ENCODE measurements at places on chromosomes 1 and 21.

- no peak for DNase-seq
These were observed 103.3 kb downstream of the DUSP10 start for GRCh38 chr1:221638595-221638994.

- no peak for DNase-seq
These were observed 5.0 kb downstream of the PPOX start for GRCh38 chr1:161171191-161171590.

DNA sequence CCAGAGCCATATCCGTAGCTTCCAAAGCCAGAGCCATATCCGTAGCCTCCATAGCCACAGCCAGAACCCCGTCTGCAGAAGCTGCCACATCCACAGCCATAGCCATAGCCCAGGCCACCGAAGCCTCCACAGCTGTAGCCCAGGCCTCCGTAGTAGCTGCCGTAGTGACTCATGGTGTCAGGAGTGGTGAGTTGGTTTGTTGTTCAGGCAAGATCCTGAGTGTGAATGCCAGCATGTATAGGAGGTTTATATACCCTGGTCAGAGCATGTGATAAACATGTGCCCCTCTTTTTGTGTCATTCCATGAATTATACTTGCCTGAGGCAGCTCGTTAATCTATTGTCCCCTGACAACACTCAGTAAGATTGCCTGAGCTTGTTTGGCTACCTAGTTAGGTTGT, at the start of gene KRTAP19-1:
Gene KRTAP19-1, minus strand, starts transcription at position 223 of the 400 bp plus-strand sequence. Its CDS starts 50 bp downstream, at position 173.
- no peak for DNase-seq

DNA sequence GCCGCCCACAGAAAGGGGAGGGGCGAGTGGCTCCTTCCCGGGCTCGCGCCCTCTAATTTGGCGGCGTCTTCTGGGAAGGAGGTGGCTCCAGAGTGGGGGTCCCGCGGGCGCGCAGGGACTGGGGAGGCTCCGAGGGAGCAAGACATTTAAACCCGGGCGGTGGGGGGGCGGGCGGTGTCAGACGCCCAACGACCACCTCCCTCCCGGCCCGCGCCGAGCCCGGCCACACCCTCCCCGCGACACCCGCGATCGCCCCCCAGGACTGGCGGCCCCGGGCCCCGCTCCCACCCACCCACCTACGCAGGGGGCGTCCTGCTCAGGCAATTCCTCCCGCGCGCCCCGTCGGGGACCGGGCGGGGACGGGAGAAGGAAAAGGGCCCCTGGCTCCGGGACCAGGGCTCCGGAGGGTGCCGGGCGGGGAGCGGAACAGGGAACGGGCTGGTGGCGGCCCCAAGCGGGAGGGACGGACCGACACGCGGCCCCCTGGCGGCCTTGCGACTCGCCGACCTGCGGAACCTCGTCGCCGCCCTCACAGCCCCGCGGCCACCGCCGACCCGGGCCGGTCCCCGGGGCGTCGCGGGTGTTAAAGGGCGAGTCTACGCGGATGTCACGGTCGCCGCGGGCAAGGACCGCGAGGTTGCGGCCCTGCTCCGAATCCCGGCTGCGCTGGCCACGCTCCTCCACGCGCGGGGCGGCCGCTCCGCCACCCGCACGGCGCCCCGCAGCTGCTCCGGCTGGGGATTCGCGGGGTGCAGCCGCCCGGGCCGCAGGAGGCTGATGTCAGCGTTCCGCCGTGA, 94.0 kb upstream of the FMN2 start:
- DNase-seq: no peak

- DNase-seq: no peak
These were observed 10.8 kb downstream of the GLIS1 start for GRCh38 chr1:53728196-53728595.

DNA sequence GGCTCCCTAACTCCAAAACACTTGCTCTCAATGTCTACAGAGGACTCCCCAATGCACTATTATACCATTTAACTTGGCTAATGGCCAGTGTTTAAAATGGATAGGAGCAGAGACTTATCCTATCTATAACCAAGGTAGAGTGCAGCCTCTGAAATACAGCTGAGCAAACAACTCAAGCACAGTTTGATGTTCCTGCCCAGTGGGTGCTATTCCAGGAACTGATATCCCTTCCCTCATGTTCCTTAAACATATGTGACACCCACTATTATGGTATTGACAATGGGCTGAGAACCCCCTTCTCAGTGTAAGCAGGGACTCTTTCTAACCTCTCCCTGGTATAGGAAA, 51.7 kb downstream of the SH3GLB1 start:
- no peak for DNase-seq

- no peak for DNase-seq
These were observed 107.7 kb upstream of the PLXNA2 start for GRCh38 chr1:208351838-208352237.

DNA sequence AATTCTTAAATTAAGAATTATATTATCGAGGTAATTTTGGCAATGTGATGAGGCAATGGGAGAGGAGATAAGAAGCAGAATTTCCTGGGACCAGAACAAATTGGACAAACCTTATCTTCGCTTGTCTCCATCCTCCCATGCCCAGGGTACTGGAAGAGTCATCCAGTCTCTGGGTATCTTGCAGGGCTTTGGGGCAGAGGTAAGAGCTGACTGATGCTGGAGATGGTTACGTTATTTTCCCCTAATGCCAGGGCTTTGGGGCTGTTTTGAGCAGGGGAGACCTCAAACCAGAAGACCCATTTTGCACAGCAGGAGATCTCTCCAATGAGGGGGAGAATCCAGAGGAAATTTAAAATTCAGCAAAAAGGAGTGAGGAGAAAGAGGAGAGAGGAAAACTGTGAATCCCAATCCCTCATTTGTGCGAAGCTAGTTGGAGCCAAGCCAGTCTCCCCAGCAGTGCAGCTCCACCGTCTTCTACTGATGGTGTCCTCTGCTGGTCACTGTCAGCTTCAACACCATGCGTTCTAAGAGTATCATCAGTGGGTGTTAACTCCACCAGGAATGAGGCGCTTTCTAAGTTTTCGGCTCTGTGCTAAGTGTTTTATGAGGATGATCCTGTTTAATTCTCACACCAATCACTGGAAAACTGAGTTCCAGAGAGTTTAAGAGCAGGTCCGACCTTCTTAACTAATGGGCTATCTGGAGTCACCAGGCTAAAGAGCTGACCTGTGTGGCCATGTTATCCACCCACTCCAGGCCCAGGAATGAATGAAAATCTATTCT, 86.8 kb upstream of the CD34 start:
- peak; percentile 49 for DNase-seq

- no peak for DNase-seq
These were observed 47.8 kb downstream of the DHX9 start for GRCh38 chr1:182886985-182887384.

DNA sequence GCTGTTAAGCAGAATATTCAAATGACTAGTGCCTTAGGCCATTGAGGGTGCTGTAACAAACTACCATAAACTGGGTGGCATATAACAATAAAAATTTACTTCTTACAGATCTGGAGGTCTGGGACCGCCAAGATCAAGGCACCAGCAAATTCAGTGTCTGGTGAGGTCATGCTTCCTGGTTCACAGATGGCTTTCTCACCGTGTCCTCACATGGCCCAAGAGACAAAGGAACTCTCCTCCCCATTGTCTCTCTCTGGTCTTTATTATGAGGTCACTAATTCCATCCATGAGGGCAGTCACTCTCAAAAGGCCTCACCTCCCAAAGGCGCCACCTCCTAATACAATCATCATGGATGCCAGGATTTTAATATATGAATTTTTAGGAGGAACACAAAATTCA, 127.3 kb downstream of the GABPA start:
- DNase-seq: no peak

DNA sequence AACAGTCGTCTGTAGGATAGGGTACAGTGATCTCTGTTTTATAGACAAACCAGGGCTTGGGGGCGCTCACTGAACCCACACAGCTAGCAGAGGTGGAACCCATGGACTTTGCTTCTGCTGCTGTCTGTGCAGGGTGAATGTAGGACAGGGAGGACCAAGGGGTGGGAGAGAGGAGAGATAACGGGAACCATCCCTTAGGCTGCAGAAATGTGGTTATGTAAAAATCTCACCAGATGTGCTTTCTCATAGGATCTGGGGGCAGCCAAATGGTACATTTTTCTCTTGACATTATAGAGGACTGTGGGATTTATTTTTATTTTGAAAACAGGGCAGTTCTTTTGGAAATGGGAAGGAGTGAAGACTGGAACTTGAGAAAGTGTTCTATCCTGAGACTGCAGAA, 8.7 kb downstream of the NFASC start:
- no peak for DNase-seq

DNA sequence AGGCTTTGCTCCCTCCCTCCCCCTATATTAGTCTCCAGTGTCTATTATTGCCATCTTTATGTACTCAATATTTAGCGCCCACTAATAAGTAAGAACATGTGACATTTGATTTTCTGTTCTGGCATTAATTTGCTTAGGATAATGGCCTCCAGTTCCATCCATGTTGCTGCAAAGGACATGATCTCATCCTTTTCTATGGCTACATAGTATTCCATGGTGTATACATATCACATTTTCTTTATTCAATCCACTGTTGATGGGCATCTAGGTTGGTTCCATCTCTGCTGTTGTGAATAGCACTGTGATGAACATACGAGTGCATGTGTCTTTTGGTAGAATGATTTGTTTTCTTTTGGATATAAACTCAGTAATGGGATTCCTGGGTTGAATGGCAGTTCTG, 61.3 kb downstream of the SH3GLB1 start:
- no peak for DNase-seq

GRCh38 chr1:27966402-27967105, 6.8 kb downstream of the XKR8 start:
- DNase-seq: no peak

- no peak for DNase-seq
These were observed 6.0 kb downstream of the TRNP1 start for GRCh38 chr1:26999440-26999987.

GRCh38 chr1:244970236-244970743, 105.9 kb upstream of the HNRNPU start:
- peak; percentile 70 for DNase-seq

GRCh38 chr1:76156987-76157386, 82.4 kb downstream of the ST6GALNAC3 start:
- no peak for DNase-seq
